ENCODE measurements at places on chromosomes 2 and 18. TPM values are rescaled to one million over a fixed set of nuclear protein-coding genes. Genes with fewer than 3 reads are reported as not detected.

The AQP12B gene
- total RNA-seq = not detected

The C2orf78 gene
- total RNA-seq = not detected

DNA sequence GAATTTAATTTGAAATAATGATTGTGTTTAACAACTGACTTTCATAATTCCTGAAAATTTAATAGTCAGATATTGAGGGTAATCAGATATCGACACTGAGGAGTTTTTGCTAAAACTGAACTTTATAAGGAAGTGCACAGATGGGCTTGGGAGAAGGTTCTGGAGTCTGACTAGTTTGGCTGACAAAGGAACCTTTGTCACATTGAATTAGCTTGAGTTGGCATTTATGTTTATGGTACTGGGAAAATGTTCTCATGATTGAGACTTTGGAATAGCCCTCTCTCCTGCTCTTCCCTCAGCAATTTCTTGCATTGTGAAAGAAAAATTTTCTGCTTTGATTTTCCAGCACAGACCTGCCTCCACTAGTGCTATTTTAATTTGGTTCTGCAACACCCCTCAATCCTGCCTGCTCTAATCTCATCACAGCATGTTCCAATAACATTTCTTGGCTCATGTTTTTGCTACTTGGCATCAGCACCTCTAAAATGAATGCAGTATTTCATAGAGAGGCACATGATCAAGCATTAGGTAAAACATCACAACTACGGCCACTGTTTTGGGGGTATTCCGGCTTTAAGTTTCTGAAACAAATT lies 133.9 kb upstream of the FSHR start:
- no peak for DNase-seq

- DNase-seq = no peak
Observed at GRCh38 chr2:217948897-217949296, 53.9 kb downstream of the TNS1 start.

The DYNAP gene
- total RNA-seq = not detected

DNA sequence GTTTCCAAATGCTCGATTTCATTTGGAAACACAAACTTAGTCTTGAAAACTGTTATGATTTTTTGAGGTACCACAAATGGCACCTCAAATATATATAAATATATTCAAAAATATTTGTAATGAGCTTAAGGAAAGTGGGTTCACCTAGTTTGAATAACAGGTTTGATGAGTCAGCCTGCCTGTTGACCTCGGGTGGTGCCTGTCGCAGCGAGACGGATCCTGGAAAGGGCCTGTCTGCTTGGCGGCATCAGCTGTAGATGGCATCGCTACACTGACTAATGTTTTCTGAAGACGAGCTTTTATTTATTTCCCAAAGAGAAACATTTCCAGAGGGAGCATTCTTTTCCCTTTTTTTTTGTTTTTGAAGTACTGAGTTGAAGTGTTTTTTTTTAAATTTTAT lies 6.9 kb downstream of the ALLC start:
- DNase-seq = no peak

- no peak for DNase-seq
Observed at GRCh38 chr2:209817844-209818271, 46.2 kb downstream of the UNC80 start.

The ANTXR1 gene
- total RNA-seq = 132 TPM

The HAAO gene
- 0.74 TPM for total RNA-seq

GRCh38 chr2:126344493-126344892 lies 311.5 kb upstream of the GYPC start:
- no peak for DNase-seq

The INHBB gene
- 38.2 TPM for total RNA-seq

- no peak for DNase-seq
Observed at GRCh38 chr2:104050656-104051242, 803.2 kb upstream of the POU3F3 start.

DNA sequence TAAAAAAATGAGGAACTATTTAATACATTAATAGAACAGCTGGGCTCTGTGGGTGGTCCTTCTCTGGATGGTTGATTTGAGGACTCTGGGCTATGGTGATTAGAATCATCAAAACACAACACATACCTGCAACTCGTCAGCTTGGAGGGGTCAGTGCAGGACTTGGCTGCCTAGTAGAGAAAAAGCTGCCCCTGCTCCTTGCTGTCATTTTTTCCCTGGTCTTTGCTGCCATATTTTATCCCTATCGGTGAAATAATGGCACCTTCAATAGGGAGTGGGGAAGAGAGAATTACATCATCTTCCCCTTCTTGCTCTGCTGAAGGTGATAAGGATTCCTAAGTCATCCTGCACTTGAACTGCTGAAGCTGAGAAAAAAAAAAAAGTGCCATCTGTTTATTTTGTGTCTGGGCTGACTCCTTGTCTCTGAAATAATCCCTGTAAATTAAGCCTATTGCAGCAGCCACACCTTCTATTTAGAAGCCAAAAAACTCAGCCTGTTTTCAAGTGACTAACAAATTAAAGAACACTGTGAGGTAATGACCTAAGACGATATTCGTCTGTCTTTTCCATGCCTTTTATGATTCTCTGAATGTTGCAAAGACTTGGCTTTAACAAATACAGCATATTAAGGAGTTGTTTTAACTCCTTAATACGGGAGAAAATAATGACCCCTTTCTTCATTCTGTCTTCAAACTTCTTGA lies 89.3 kb downstream of the ACVR1 start:
- no peak for DNase-seq

The ACTG2 gene
- total RNA-seq = 0.23 TPM

- peak; percentile 30 for DNase-seq
Observed at GRCh38 chr18:26307161-26307773, 81.0 kb downstream of the TAF4B start.

The CCDC85A gene
- total RNA-seq = 0.05 TPM

DNA sequence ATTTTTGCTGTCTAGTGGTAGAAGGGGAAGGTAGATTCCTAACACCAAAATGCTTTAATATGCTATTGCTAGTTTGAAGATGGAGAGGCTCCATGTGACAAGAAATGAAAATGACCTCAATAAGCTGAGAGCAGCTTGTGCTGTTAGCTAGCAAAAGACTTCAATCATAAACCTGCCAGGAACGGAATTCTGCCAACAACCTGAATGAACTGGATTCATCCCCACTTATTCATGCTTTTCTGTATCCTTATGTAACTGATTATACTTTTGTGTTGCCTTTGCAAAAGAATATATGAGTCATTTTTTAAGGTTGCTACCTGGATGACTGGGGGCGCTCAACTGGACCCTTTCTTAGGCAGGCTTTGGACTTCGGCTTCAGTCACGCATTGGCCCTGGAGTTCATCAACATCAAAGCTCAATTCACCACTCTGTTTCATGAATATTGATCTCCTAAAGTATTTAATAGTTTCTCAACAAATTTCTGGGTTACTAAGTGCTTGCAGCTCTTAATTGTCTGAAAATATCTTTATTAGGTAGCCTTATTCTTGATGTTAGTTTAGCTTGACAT lies 97.5 kb upstream of the KCNJ3 start:
- DNase-seq = no peak

The PLB1 gene
- total RNA-seq = 0.80 TPM

The TFPI gene
- 129 TPM for total RNA-seq

DNA sequence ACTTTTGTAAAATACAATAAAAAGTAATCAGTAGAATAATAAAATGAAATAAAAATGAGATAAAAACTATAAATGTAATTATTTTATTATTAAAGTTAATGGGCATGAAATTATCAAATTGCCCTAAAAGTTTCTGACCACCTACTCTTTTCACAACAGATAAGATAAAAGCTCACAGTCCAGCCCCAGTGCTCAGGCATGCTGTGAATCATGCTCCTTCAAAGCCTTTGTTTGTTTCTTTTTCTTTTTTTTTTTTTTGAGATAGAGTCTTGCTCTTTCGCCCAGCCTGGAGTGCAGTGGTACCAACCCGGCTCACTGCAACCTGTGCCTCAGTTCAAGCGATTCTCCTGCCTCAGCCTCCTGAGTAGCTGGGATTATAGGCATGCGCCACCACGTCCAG lies 181.7 kb downstream of the ANKRD44 start:
- DNase-seq = no peak

DNA sequence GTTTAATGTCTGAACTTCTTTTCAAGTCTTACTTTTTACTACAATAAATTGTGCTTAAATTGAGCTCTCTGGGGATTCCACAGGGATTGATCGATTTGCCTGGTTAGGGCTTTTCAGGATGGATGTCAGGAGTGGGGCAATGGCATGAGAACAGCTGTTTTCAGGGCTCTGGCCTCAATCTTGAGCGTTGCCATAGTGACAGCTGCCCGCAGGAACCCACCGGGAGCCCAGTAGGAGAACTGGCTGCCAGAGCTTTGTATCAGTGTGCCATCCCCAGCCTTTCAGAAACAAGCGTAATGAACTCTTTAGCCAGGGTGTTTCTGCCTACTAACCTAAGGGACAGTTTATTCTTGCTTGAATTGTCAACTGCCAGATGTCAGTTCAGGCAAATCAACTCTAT lies 93.5 kb downstream of the GALNT3 start:
- no peak for DNase-seq

DNA sequence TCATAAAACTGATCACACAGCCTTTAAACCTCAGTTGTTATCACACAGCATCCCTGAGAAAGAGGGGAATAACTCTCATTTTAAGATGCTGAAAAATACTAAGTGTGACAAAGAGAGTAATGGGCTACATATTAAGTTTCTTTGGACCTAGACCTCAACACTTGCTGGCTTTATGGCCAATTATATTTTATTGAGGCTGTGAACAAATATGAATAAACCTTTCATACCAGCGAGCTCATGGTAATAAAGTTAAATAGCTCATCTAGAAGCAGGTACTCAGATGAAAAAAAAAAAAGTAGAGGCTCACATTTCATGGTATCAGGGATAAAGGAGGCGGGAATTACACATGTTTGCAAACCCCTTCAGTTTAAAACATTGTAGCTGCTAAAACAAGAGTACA lies 75.7 kb downstream of the DOCK10 start:
- no peak for DNase-seq

The WNT6 gene
- total RNA-seq = 8.1 TPM

The DTNA gene
- total RNA-seq = 0.77 TPM

The LINC00305 gene
- not detected for total RNA-seq

The ANKRD30B gene
- not detected for total RNA-seq

GRCh38 chr2:168220965-168221819 lies 26.2 kb downstream of the STK39 start:
- no peak for DNase-seq

The TGIF1 gene
- total RNA-seq = 171 TPM

DNA sequence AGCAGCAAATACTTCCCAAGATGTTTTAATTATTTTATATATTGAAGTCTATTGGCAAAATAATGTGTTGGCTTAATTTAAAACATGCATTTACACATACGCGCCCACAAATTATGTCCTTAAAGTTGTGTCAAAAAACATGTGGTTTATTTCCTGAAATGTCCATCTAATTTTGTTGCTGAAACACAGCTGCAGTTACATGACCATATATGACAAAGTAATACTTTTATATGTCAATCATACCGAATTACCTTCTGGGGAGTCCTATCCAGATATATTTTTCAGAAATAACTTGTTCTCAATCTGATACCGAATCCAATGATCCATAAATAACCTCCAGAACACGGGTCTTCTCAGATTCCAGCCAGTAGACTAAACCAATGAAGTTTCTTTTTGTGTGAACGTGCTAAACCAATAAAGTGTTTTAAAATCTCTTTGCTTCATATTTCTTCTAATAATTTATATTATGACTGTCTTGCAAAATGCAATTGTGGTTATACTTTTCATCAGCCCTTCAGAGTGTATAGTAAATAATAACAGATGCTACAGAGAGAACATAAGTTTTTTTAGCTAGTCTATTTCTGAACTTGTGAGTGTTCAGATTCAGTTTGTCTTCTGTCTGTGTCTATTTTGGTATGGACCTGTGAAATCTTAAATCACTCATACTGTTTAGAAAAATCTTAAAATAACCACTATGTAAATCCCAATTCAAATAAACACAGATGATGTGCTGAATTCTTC lies 2.4 kb downstream of the SCG2 start:
- no peak for DNase-seq

GRCh38 chr2:236052206-236052605 lies 116.0 kb downstream of the GBX2 start:
- no peak for DNase-seq

The DLX1 gene
- total RNA-seq = 3.5 TPM

DNA sequence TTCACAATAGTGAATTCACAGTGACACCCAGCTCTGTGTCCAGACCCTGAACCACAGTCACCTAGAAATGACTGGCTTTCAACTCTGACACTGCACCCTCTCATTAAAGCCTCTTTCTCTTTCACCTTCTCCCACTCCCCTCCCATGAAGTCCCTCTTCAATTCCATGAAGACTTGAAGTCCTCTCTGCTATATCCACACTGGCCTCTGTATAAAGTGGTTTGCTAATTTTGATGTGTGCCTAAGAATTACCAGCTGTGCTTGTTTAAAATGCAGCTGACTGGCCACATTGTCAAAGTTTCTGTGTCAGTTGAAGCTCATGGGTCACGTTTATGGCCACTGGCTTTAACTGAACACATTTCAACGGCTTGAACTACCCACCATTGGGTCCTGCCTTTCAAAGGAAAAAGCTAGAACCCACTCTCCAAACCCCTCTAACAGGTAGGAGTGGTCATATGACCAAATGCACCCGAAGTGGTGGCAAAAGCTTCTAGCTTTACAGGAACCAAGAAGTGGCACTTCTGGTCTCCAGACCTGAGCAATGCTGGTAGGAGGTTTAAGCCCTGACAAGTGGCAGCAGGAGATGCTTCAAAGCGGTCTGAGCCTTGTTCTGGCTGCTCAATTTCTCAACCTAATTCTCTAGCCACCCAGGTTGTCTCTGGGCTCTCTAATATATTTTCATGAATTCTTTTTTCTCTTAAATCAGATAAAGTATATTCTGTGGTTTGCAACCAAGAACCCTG lies 34.2 kb downstream of the B4GALT6 start:
- DNase-seq = no peak

- no peak for DNase-seq
Observed at GRCh38 chr2:165443511-165443910, 26.0 kb upstream of the CSRNP3 start.

DNA sequence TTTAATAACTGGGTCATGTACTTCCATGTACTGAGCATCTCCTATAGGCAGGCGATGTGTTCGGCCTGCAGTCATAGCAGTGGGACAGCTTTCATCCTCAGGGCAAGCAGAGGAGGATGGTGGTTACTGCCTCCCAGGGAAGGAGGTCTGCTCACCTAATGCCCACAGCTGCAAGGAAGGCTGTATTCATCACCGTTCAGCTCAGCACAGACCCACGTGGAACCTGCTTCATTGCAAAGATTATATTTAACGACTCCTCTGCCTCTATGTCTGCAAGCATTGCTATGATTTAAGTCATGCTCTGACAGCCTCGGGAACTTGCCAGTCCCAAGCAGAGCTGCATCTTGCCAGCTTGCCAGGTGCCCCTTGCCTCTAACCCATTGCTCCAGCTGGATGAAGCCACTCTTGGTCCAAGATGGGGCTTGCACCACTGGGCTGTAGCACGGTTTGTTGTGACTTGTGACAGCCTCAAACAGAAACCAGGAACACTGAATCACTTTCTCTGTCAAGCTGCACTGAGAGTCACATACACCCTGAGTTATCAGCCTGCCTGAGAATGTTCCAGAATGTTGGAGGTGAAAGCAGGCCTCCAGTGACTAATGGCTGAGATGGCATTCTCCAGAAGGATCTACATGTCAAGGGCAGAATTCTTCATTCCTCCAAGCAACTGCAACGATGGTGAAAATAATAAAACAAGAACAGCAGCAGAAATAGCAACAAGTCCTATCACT lies 651.1 kb upstream of the ID2 start:
- DNase-seq = no peak

The RAB31 gene
- total RNA-seq = 118 TPM

The SCN2A gene
- total RNA-seq = not detected

GRCh38 chr2:237704501-237705434 lies 77.4 kb downstream of the LRRFIP1 start:
- no peak for DNase-seq

The CNTNAP5 gene
- total RNA-seq = not detected

All from Panc1 (cell line).